ENCODE measurements at places on chromosomes 1 and 21.

- DNase-seq = no peak
Measured at GRCh38 chr1:92201973-92202372, 15.7 kb upstream of the C1orf146 start.

DNA sequence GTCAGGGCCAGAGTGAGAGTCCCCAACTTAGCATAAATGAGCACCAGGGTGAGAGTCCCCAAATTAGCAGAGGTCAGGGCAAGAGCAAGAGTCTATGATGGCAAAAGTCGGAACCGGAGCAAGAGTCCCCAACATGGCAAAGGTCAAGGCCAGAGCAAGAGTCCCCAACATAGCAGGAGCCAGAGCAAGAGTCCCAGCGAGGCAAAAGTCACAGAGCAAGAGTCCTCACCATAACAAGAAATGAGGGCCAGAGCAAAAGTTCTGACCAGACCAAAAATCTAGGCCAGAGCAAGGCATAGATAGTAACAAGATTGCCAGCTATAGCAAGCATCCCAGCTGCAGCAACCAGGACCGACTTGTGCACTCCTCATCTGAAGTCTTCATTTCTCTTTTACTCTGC is 3.1 kb downstream of the NSUN4 start:
- no peak for DNase-seq

DNA sequence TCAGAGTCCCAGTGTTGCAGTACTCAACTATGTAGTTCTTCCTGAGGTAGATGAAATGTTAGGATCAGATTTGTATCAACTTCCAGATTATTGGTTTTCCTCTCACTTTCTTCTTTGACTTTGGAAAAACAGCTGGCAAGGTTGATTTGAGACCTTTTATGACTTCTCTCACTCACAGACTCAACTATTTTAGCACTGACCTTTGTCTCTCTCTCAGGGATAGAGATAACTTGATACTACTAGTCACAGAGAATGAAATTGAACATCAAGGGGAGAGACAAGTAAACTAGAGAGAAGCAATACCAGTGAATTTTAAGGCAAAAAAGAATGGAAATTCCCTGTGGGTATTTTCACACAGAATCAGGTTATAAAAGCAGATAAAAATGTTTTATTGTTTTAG is 159.7 kb upstream of the B3GALT2 start:
- no peak for DNase-seq

DNA sequence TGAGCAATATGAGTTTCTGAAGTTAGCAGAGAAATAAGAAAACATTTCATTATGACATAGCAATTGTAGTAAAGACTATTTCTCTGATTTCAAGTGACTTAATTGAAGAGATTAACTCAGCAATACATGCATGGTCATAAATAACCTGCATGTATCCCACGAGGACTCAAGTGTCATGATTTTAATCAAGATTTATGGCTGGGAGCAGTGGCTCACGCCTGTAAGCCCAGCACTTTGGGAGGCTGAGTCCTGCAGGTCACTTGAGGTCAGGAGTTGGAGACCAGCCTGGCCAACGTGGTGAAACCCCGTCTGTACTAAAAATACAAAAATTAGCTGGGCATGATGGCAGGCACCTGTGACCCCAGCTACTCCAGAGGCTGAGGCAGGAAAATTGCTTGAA is 311.9 kb upstream of the PLD5 start:
- DNase-seq = no peak

DNA sequence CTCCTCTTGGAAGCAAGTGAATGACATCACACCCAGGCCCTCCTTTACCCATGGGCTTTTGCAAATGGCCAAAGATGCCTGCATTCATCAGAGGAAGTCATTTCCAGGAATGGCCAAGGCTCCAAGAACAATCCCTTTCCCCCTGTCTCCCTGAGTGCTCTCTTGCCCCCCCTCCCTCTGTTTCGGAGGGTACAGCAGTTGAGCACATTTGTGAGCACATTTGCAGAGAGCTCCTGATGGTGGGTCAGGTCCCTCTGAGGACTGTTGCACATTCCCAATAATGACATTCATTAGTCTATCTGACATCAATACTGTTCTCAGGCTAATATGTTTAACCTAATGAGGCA is 113.4 kb downstream of the MATN1 start:
- no peak for DNase-seq

- no peak for DNase-seq
Measured at GRCh38 chr1:115678141-115678540, 36.4 kb downstream of the VANGL1 start.

DNA sequence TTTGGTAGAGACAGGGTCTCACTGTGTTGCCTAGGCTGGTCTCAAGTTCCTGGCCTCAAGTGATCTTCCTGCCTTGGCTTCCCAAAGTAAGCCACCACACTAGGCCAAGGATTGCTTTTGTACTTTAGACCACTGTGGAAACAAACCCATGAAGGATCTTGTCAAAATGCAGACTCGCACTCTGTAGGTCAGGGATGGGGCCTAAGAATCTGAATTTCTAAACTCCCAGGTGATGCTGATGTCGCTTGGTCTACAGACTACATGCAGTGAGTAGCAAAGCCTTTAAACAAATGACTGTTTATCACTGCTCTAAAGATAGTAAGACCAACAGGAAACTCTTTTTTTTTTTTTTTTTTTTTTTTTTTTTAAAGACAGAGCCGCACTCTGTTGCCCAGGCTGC is 54.1 kb upstream of the MUTYH start:
- no peak for DNase-seq

DNA sequence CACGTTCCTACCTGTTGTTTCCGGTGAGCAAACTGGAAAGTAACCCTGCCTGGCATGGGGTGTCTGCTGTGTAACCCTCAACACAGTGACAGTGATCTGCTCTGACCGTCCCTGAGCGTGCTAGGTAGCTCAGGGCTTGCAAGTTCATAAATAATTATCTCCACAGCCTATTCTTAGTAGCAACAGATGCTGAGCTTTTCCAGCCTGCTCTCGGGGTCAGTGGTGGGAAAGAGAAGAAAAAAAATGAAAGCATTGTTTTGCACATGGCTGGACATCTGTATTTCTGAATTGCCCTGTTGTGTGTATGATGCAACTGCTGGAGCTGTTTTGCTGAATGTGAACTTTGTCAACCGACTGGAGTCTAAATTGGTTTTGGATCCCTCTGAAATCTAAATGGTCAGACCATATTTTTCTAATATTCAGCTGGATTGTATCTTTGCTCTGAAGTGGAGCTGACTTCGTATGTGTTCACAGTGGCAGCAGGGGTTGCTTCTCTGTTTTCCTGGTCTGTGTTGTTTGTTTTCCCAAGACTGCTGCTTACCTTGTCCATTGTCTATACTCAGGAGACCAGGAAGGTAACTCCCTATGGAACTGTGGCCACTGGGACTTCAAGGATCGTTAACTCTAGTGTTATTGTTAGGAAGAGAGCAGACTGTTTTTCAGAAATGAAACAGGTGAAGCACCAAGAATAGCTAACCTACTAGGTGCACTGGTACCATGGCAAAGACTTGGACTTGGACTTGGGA is 27.0 kb downstream of the TGFB2 start:
- DNase-seq = no peak

DNA sequence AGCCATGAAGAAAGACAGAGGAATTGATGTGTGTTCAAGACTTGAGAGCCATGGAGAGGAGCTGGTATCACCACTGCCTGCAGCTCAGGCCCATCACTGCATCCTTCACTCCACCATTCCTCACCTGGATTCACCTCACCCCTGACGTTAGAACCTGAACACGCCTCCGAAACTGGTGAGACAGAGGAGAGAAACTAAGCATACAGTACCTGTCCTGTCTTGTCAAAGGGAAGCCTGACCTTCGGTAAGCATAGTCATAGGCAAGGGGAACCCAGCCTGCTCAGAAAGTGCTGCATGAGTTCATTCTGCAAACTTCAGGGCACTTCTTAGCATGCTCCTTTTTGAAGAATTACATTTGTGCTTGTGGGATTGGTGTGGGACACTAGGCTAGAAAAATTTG is 425.8 kb downstream of the DSCAM start:
- no peak for DNase-seq

DNA sequence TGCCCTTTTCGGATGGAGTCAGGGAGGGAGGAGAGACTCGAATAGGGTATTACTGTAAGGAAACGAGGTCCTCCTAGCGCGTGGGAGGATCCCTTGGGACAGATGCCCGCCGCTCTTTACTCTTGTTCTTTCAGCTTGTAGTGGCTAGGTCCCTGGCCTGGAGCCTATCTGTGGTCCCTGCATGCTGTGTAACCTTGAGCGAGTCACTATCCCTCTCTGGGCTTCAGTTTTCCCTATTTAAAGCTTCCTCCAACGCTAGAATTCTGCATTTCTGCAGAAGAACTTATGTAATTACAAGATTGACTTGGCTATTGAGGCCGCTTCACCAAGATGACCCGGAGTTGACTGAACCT is 744 bp downstream of the MIER1 start:
- DNase-seq = no peak

- no peak for DNase-seq
Measured at GRCh38 chr1:110874324-110875215, 1.6 kb downstream of the CD53 start.

- DNase-seq = no peak
Measured at GRCh38 chr1:154866257-154867063, 3.6 kb downstream of the KCNN3 start.

DNA sequence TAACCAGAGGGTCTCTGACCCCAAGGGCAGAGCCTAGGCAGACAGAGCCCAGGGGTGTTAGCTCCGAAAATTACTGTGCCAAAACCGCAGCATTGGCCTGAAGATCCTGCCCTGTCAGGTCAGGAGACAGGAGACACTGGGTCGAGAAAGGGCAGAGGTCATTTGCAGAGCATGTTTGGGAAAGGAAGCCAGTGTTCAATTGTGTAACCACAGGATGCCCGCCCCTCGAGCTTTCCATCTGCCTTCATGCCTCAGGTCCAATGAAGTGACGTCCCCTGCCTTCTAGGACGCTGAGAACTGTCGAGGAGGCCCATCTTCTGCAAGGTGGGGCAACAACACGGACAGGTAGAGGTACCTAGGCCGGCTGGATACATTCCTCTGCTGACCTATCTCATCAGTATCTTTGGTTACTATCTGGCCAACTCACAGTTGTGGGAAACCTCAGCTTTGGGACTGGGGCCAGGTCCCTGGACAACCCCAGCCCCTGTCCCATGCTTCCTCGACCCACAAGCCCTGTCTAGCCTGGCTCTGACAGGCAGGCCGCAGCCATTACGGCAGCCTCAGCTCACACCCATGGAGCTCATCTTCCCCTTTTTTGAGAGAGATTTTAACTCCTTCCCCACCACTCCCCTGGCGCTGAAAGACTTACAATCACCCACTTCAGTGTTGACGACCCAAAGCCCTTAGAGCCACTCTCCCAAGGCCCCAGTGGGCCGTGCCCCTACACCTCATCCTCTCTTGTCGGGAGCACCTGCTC is 1.3 kb downstream of the ARL8A start:
- peak; percentile 30 for DNase-seq

DNA sequence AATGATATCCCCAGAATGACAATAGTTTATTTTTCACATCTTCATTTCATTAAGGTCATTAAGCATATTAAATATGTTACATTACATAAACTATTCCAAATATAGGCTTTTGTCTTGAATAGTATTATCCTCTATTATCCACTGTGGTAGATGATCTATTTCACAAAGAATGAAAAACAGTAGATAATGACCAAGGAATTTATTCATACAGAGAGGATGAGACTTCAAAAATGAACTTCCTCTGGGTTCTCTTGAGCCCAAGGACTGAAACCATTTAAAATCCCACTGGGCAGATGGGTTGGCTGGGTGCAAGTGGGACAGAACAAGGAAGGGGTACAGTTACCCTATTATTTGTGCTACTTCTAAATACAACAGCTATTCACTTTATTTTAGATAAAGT is 33.0 kb downstream of the PTPN14 start:
- DNase-seq = no peak

DNA sequence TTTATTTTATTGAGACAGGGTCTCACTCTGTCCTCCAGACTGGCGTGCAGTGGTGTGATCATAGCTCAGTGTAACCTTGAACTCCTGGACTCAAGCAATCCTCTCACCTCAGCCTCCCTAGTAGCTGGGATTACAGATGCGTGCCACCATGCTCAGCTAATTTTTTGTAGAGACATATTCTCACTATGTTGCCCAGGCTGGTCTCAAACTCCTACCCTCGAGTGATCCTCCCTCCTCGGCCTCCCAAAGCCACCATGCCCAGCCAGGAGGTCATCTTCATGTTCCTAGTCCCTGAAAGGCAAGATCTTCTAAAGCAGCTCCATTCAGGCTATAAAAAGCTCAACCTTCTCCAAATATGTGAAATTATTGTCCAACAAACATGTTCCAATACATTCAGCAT is 53.9 kb downstream of the TOR1AIP2 start:
- no peak for DNase-seq

GRCh38 chr1:70820396-70820795 is 227.2 kb downstream of the PTGER3 start:
- no peak for DNase-seq

DNA sequence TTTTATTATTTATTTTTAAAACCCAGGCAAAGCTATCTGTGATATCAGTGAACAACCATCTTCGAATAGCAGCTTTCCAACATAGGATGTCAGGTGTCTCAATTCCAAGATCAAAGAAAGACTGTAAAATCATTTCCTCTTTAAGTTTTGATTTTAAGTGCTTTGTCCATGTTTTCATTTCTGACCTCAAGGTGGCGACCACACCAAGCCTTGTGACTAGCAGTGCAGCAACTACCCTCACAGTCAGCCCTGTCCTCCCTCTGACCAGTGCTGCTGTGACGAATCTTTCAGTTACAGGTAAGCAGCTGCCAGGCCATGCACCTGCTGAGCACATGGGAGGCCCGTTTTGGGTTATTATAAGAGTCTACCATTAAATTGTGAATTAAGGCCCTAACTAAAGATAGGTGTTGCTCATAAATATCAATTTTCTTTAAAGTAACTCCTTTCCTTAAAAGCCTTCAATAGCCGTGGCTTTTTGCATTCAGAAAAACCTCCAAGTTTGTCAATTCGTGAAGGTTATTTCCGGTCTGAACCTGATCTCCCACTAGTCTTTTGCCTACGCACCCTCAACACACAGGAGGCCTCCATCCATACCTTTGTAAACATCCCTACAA is 117.0 kb downstream of the CD247 start:
- DNase-seq = peak; percentile 73

DNA sequence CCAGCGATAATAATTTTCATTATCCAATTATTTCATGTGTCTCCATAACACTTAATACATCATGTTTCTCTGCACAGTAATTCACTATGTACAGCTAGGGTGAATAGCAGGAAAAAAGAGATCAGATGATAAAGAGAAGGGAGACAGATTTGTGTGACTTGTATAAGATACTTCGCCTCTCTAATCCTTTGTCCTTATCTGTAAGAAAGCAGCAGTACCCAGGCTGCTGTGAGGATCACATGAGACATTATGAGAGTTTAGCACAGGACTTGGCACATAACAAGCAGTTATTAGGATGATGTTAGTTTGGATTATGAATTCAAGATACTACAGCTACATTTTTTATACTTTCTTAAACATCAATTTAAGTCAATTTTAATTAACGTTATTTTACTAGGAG is 6.3 kb downstream of the ERG start:
- DNase-seq = no peak

All from cerebellar cortex (tissue), 1 donor.